Activated CD4-positive, alpha-beta T cell treated with anti-CD3 and anti-CD28 coated beads, Interleukin-2, amount 50 U/mL, for 48 hours (primary cell): ENCODE measurements at places on chromosomes 3 and 15.
A peak's percentile ranks its signal among the peaks of the same experiment; 100 is the strongest.

GRCh38 chr3:56789076-56789475 is 12.7 kb downstream of the ARHGEF3 start:
- no peak for DNase-seq

GRCh38 chr3:40118091-40118490 is 191.4 kb upstream of the EIF1B start:
- no peak for DNase-seq

GRCh38 chr3:102481050-102481449 is 46.2 kb downstream of the ZPLD1 start:
- DNase-seq, result no peak

- no peak for DNase-seq
Measured at GRCh38 chr15:78046796-78047341, 30.6 kb downstream of the TBC1D2B start.

- no peak for DNase-seq
Measured at GRCh38 chr15:73752806-73753193, 351 bp downstream of the INSYN1 start.

DNA sequence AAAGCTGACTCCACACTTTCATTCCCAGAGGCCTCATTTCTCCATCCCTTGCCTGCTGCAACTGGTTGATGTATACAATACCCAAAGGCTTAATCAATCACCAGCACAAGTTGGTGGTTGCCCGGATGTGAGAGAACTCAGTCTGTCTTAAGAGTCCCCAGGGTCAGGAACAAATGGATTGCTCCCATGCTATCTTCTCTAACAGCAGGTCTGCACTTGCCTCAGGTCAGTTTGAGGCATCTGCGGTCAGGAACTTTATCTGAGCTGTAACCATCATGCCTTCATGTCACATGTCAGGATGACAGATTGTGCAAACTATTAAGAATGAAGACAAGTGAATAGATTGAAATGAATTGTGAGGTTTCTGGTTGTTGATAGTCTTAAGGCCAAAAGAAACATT is 56.1 kb downstream of the BFSP2 start:
- no peak for DNase-seq

GRCh38 chr3:155983834-155984474 is 113.5 kb downstream of the GMPS start:
- no peak for DNase-seq

DNA sequence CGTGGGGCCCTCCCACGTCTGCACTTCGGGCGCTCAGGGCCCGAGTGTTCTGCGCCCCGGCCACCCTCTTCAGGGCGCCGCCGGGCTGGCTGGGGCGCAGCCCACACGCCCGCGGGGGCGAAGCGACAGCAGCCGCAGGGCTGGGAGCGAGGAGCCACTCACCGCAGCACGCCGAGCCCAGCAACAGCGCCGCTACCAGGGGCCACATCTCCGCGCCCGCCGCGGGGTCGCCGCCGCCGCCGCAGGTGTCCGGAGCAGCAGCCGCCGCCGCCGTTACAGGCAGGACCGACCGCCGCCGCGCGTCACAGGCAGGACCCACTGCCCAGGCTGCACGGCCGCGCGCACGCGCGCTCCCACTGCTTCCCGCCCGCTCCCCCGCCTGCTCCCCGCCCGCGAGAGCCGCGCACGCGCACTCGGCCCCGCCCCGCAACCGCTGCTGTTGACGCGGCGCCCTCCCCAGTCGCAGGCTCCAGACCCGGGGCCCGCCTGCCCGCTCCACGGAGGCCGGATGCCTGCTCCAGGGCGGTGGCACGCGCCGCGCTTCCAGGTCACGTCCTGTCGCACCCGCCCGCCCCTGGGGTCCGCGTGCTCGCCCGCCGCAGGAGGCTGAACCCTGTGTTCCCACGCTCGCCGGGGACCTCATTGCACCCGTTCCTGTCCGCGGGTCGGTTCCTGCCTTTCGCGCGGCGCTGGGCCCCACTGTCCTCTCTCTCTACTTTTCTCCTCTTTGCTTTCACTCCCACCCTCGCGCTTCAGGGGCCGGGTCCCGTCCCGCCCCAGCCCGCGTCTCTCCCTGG is at the start of gene CD47:
Gene CD47 (minus strand): TSS at position 331 of the 797 bp plus-strand sequence. CDS start 123 bp downstream, at position 208.
- peak; percentile 95 for DNase-seq

GRCh38 chr3:115518100-115518852 is 105.0 kb upstream of the GAP43 start:
- no peak for DNase-seq

DNA sequence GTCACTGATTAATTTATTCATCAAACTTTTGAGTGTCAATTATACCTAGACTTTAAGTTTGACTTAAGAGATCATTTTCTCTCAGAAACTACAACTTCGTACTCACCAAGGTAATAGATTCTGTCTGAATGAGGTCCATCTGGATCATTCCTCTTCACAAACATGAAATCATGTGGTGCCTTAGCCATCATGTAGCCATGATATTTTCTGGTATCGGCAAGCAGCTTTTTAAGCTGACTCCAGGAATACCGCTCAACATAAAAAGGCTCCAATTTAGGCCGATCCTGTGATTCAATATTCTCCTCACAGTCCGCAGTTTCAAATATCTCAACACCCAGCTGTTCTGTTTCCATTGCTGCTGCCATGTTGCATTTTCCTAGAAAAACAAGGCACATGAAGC is 5.3 kb downstream of the DPP8 start:
- DNase-seq, result no peak

DNA sequence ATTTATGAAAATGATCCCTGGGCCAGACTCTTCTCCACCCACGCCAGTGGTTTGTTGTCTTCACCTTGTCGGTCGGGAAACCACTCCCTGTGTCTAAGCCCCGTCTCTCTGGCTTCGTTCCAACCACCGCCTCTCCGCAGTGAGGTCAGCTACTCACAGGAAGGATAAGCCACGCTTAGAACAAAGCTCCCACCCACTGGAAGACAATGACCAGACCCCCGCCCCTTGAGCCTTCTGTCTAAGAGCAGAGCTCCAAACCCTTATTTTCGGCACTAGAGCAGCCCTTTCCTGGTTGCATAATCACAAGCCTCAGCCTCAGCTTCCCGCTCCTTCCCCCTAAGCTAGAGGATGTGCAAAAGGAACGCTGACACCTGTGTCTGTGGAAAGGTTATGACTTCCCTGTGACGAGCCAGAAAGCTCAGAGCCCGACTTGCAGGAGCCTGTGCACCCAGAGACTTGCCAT is 114.9 kb upstream of the MEF2A start:
- peak; percentile 77 for DNase-seq

GRCh38 chr3:8606701-8607231 is 37.8 kb downstream of the SSUH2 start:
- DNase-seq, result no peak

- DNase-seq, result no peak
Measured at GRCh38 chr3:139522421-139522820, 17.1 kb downstream of the RBP1 start.

- DNase-seq, result no peak
Measured at GRCh38 chr15:26872206-26872605, 5.3 kb downstream of the GABRA5 start.

DNA sequence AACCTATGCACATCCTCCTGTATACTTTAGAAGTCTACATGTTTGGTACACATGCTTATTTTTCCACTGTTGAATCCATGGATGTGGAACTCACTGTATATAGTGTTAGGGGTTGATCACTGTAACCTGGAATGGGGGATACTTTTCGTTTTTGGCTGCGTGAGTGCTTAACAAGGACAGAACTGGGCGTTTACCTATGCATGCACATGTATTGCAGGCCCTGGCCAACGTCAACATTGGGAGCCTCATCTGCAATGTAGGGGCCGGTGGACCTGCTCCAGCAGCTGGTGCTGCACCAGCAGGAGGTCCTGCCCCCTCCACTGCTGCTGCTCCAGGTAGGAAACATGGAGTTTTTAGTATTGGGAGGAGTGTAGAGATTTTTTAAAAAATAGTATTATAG is 2.3 kb downstream of the RPLP1 start:
- DNase-seq, result no peak

DNA sequence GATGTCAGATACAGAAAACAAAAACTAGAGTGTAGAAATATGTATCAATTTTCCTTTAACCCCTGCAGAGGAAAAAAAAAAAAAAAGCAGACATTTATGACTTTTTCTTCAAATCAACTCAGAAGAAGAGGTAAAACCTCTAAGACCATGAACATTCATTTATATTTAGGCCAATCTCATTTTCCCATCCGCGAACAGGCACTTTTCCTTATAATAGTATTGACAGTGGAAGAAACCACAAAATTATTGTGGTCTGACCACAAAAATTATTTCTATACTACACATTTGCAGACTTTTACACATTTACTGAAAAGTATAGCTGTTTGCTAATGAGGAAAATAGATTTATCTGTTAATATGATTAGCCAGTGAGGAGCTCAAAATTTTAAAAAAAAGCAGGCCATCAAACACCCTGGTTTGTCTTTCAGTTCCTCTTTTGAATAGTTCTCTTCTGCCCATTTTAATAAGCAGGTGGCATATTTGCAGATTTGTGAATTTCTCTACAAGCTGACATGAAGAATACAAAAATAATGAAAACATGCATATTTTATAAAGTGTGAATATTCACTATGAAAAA is 5.7 kb downstream of the OSBPL11 start:
- DNase-seq, result no peak

GRCh38 chr3:179666436-179667035 is 13.7 kb downstream of the USP13 start:
- DNase-seq, result no peak

DNA sequence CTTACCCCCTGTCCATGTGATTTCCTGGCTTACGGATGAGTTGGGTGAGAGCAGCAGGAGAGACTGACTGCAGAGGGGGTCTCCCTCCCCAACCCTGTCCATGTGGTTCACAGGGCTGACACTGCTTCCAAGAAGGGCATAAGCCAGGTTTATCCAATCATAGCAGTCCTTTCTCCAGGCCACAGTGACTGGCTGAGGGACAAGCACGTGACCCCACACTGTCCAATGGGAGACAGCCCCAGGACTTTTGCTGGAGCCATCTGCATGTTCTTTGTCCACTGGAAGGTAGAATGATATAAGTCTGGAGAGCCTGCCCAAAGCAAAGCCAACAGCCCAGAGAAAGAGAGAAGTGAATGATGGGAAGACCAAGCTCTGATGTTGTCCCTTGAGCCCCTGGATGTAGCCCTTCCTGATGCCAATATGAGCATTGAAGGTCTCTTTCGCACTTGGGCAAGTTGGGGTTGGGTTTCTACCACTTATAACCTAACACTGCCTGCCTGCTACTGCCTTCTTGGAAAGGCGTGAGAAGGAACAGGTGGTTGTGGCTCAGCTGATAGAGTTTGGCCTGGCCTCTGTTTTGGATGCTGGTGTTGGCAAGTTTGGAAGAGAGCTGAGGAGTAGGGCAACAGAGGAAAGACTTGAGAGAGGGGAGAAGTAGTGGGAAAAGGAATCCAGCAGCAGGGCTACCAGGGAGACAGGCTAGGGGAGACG is 41.3 kb upstream of the GRIP2 start:
- no peak for DNase-seq
